HEK293T (cell line): ENCODE measurements at places on chromosomes 3 and 15.

DNA sequence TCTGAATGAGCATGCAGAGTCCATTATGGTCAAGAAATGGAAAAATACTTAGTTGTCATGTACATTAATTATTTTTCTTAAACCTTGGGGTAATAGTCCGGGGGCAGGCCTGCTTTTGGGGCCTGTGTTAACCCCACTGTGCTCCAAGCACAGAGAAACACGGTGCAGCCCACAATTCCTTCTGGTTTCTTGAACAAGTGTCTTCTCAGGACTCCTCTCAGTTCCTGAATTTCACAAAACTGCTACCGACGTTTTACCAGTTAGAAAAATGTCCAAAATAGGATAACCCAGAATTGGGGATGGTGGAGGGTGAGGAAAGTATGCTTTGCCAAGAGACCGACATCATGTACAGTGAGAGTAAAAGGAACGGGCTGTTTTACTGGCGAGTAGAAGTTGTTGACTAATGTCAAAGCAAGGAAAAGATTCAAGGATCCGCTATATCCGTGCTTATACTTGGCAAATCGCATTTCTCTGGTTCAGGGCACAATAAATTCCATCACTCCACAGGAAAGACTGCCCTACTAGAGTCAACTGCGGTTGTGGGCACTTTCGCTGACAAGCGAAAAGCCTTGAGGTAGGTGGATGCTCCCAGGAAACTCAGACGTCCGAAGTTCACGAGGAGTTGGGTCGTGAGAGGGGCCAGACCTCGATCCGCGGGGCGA lies 495 bp upstream of the NXPE3 start:
- no peak for DNase-seq

- no peak for DNase-seq
Measured at GRCh38 chr3:72657666-72658065, 190.6 kb downstream of the SHQ1 start.

- DNase-seq, result no peak
Measured at GRCh38 chr3:43346978-43347749, 60.8 kb downstream of the SNRK start.

GRCh38 chr3:139304383-139304782 lies 39.4 kb upstream of the MRPS22 start:
- DNase-seq, result no peak

DNA sequence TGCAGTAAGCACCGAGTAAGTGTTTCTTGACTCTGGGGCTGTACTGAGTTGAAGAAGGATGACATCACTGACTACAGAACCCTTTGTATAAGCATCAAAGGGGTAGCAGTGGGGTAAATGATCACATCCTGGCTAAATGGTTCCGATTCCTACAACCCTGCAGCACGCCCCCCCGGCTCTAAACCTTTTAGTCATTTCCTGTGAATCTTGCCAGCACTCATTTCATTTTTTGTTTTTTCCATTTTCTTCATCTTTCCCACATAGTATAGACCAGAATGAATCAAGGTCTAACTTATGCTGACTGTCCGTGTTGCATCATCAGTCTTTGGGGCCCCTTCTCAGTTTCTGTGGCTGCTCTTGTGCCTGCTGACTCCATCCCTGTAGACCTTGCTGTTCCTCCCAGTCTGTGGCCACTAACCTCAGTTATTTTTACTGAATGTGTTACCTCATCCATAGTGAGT lies 383.1 kb upstream of the TPRG1 start:
- no peak for DNase-seq

- DNase-seq, result no peak
Measured at GRCh38 chr3:192907784-192908183, 9.9 kb downstream of the MB21D2 start.

DNA sequence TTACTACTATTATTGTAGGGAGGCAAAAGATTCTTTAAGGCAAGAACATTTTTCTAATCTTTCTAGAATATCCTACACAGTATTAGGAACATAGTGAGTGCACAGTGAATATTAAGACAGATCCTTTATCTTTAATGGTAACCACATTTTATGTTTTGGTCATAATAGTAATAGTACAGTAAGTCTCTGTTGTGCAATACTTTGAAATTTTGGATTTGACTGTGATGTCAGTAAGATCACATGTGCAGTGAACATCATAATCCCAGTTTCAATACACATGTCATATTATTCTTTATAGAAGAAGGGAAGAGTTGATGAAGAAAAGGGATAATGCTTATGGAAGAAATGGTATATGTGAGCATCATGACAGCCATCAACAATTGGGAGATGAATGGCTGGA lies 10.7 kb downstream of the STT3B start:
- DNase-seq, result no peak

- no peak for DNase-seq
Measured at GRCh38 chr3:129476586-129476985, 36.6 kb downstream of the IFT122 start.

DNA sequence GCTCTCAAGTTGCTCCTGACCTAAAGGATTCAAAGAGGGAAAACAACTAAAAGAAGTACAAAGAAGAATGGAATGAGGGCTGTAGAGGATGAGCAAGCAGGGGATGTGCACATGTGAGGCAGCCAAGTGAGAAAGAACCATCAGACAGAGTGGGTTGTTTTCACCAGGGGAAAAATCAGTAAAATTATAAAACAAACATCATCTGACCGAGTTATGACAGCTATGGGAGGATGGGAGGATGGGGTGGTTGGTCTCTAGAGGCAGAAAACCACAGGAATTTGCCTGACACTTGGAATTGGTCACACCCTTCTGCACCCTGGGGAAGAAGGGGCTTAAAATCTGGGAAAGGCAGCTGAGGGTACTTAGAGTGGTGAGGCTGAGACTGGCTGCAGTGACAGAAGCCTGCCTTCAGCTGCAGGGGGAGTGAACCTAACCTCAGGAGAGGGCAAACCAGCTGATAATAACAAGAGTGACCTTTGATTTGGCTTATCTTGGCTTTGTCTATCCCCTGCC lies 10.1 kb downstream of the ARHGAP31 start:
- no peak for DNase-seq

DNA sequence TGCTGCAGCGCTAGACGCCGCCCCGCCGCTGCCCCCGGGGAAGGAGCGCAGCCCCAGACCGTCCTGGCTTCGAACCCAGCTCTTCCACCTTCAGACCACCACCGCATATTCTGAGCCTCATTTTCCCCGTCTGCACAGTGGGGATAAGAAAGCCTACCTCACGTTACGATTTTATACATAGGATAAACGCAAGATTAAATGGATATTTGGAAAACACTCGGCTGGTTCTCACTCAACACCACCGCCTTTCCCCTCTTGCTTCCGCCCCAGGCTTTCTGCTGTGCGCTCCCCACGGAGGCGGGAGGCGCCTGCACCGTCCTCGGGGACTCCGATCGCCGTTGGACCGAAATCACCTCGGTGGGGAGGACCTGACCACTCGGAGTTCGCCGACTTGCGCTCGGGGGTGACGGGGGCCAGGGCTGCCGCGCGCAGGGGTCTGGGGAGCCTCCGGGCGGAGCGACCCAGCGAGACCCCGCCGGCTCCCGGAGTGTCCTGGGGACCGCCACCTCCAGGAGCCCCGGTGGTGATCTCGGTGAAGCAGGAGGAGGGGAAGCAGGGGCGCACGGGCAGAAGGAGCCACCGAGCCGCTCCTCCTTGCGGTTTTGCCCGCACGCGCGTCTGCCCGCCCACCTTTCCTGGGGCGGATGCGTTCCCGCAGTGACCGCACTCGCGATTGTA lies 4.0 kb downstream of the FBXL22 start:
- no peak for DNase-seq

- no peak for DNase-seq
Measured at GRCh38 chr3:194312186-194312742, 38.9 kb downstream of the CPN2 start.

GRCh38 chr3:137687181-137687879 lies 76.8 kb upstream of the SOX14 start:
- no peak for DNase-seq

- DNase-seq, result no peak
Measured at GRCh38 chr15:34239151-34239808, 14.5 kb downstream of the EMC4 start.

- DNase-seq, result no peak
Measured at GRCh38 chr15:65580287-65580686, 30.6 kb downstream of the INTS14 start.
